ENCODE measurements at places on chromosomes 4 and X.

- no peak for DNase-seq
Observed at GRCh38 chr4:157521906-157522305, 301.4 kb downstream of the GRIA2 start.

DNA sequence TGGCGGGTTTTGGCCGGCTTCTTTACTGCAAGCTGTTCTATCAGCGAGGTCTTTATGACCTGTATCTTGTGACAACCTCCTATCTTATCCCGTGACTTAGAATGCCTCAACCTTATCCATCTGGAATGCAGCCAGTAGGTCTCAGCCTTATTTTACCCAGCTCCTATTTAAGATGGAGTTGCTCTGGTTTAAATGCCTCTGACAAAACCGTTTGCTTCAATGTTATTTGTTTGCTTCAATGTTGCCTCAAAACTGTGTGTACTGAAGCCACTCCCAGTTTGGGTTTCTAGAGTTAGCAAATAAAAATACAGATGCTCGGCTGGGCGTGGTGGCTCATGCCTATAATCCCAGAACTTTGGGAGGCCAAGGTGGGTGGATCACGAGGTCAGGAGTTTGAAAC lies 51.6 kb downstream of the ZNF518B start:
- DNase-seq = no peak

- no peak for DNase-seq
Observed at GRCh38 chr4:183205193-183205592, 106.1 kb downstream of the WWC2 start.

GRCh38 chrX:17638731-17639130 lies 98.6 kb upstream of the SCML1 start:
- no peak for DNase-seq

DNA sequence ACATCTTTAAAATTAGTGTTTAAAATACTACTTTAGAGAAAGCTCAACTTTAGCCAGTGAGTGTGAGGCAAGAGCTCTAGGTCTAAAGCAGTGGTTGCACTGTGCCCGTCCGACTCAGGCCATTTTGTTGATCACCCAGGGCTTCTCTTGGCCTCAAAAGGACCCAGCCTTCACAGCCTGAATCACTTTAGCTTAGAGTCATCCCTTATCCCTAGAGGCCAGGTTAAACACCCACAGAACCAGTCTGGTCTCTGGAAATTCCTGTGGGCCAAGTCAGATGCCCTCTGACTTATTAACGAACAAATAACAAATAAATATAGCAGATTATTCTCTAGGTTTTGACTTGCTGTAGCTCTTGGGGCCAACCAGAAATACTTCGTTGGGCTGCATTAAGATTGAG lies 102.3 kb downstream of the WWC2 start:
- no peak for DNase-seq

- DNase-seq = no peak
Observed at GRCh38 chr4:26289401-26289800, 31.4 kb upstream of the RBPJ start.

DNA sequence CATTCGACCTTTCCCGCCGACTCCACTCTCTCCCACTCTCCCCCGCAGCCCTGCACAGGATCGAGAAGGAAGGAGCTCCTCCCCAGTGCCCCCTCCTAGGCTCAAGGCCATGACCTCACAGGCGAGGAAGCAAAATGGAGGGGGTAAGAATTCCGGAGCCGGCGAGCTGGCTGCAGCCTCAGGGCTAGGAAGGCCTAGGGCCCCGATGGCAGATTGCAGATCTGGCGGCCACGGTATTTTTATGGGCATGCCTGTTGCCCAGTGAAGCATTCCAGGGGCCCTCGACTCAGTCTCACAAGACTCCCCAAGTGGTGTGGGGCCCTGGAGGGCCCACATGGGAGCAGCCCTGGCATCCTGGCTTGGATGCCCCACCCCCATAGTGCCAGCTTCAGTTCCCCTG lies 942 bp upstream of the L1CAM start:
- DNase-seq = no peak

GRCh38 chrX:148070504-148070877 lies 89.4 kb downstream of the FMR1NB start:
- no peak for DNase-seq

GRCh38 chr4:6596948-6597347 lies 22.0 kb downstream of the MAN2B2 start:
- DNase-seq = no peak

DNA sequence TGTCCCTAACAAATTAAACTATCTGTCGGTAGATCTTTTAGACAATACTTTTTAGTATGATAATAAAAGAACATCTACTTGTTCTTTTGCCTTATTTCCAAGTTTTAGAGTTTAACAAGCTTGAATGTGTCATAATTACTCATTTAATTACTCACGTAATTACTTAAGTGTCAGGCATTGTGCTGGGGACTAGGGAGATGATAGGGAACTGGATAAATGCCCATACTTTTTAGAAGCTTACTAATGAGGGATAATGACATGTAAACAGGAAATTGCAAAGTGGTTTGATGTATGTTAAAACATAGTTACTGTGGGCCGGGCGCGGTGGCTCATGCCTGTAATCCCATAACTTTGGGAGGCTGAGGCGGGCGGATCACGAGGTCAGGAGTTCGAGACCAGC lies 158.3 kb downstream of the DMD start:
- DNase-seq = no peak

- DNase-seq = no peak
Observed at GRCh38 chr4:96205143-96205936, 365.4 kb downstream of the PDHA2 start.

DNA sequence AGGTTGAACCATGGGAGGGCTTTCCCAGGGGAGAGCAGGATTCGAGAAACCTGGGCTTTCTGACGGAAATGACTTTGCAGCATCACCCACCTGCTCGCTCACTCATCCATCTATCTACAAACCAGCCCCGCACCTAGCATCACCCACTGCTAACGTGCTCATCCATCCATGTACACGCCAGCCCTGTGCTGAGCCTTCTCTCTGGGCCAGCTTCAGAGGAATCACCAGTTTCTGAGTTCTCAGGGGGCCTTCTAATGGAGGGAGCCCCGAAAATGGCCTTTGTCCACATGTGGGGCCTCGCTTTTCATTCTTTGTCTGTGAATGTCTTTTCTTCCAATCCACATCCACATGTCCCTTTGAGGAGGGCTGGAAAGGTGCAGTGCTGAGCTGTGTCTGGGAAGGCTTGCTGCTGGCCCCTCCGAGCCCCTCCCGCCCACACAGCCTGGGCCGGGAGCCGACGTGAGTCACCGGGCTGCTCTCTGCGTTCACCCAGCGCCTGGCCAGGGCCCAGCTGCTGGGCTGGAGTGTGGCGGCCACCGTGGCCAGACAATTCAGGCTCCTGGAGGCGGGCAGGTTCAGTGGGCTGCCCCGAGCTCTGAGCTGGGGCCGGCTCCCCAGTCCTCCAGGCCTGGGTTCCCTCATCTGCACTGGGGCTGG lies 14.7 kb downstream of the SORCS2 start:
- no peak for DNase-seq

GRCh38 chr4:34250562-34250961 lies 1993.8 kb downstream of the ARAP2 start:
- no peak for DNase-seq

GRCh38 chrX:42920752-42921151 lies 142.8 kb upstream of the PPP1R2C start:
- DNase-seq = no peak

DNA sequence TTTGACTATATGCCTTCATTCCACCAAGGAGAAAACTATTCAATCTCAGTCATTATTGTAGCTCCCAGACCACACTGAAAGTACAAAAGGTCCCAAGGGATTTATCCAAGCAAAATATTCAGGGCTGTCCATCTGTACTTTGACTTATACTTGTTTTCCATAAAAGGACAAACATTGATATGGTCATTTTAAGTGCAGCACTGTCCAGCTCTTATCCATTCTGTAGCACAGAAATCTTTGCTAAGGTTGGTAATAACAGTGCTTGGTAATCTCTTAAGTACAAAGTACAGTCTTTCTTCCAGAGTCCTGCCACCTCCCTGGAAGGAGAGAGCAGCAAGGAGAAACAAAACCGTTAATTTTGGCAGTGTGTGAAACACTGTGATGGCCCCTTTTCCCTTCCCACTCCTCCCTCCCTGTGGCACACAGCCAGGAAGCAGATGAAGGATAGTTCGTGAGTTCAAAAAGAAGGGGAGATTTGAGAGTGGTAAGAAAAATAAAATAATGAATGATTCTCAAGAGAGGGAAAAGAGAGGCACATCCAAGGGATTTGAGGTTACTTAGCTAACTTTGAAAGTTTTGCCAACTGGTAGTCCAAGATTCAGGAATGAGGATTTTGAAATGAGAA lies 6.8 kb upstream of the CXCL2 start:
- DNase-seq = no peak

DNA sequence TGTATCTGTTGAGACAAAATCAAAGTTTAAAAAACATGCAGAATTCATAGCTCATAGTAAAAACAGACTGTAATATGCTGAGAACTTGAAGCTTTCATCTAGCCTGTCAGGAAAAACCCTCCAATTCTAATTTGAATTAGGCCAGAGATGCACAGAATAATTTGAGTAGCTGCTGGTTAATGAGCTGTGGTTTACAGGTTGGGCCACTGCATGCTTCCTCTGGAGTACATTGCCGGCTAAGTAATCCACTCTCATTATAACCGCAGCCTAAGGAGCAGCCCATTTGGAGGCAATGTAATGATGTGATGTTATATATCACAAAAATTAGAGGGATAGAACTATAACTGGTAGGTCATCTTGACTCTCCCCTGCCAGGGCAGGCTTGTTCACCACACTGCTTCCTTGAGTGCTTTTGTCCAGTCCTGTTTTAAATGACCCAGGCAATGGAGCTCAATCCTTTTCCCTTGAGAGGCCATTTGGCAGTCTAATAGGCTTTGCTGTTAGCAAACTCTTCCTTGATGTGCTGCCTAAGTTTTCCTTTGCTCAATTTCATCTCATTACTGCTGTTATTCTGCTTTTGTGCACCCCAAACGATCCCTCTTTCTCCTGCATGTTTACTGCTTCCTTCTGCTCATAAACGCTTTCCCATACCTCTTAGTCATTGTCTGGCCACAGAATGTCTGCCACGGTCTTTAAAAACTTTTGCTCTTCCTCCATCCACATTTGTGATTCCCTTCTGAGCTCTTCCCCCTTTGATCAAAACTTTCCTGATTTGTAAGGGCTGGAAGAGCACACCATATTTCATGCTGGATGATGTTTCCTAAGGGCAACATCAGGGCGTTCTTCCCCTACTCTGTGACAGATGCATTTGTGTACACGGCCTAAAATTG lies 230.9 kb downstream of the C4orf33 start:
- no peak for DNase-seq

GRCh38 chrX:68396953-68397352 lies 36.3 kb downstream of the OPHN1 start:
- no peak for DNase-seq

DNA sequence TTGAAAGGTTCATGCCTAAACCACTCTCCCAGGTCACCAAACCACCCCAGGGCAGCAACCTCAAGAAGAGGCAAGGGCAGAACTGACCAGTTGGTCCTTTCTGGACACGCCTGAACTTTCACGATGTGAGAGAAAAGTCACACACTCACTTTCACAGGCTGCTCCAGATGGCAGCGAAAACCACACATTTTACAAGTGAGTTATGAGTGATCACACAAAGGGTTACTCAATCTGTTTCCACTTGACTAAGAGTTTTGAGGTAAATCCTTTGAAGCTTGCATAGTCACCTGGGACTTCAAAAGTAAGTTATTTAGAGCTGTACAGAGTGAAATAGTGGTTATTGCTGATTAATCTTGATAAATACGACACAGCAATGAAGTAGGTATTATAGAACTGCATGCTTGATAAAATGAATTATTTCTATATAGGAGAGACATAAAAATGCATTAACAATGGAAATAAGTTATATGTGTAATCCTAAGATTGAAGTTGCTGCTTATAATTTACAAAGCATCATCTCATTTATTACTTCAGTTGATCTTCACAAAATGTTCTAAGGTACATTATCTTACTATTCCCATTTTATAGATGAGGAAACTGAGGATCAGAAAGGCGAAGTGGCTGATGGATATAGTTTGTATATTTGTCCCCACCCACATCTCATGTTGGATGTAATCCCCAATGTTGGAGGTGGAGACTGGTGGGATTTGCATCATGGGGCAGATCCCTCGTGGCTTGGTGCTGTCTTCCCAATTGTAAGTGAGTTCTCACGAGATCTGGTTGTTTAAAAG lies 103.0 kb upstream of the KLF3 start:
- no peak for DNase-seq

DNA sequence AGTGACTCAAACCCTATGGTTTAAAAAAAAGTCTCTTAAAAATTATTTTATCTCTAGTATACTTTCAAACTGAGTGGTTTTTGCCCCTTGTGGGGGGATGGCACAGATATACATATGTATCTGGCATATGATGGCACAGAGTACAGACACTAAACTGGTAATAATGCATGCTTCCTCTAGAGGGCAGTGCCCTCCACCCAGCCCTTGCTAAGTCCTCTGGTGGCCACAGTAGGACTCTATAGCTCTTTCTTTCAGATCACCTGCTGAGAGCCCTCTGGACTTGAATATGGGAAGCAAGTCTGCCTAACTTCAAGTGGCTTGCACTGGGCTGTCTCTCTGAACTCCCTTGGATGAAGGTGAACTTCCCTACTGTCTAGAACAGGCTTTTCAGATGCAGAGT lies 66.3 kb downstream of the TSPAN7 start:
- no peak for DNase-seq

DNA sequence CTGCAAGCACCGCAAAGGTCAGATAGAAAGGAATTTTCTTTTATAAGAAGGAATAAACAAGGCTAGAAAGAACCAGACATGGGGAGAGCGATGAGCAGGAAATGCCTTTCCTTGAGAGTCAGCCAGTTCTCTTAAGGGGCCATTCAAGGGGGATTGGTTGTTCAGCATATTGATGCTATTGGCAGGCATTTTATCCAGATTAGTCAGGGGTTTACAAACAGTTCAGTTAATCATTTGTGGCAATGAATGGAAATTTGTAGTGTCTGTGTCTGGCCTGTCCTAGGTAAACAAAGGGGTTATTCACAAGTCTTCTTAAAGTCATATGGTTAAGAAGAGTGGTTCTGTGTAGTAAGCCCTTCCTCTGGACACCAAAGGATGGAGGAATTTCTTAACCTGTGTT lies 184.7 kb upstream of the FRMPD4 start:
- DNase-seq = no peak

GRCh38 chrX:17242470-17242869 lies 132.5 kb upstream of the NHS start:
- no peak for DNase-seq

- no peak for DNase-seq
Observed at GRCh38 chr4:175125410-175126068, 207.4 kb downstream of the ADAM29 start.

GRCh38 chr4:118313098-118313497 lies 39.7 kb downstream of the PRSS12 start:
- DNase-seq = no peak

DNA sequence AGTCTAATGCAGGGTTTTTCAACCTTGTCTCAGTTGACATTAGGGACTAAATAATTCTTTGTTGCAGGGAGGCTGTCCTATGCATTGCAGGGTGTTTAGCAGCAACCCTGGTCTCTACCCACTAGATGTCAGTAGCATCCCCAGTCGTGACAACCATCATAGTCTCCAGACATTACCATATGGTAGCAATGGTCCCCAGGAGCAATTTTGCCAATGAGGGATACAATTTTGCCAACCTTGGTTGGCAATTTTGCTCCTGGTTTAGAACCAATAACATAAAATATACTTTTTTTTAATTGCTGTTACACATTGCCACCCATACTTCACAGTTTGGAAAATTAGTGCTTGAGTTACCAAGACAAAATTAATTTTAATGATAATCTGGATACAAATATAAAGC lies 6.0 kb downstream of the EREG start:
- DNase-seq = no peak

- no peak for DNase-seq
Observed at GRCh38 chr4:149914119-149915115, 98.8 kb upstream of the IQCM start.
